ENCODE measurements at places on chromosomes 11 and 22.

GRCh38 chr11:29124470-29124869 lies 892.4 kb downstream of the KCNA4 start:
- no peak for DNase-seq

DNA sequence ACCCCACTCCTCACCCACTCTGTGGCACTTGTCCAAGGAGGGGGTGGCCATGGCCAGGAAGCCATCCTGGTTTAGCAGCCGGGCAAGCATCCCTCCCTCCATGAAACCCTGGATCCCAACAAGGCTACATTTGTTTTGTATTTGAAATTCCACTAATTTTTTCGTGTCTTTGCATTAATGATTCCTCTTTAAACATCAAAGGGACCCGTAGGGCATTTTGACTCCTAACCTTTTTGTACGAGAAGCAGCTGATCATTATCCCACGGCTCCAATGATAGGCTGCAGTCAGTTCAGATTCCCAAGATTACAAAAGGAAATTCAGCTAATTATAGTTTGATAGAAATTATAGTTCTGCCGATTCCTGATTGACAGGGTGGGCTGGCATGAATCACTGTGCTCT lies 10.7 kb downstream of the MYEOV start:
- no peak for DNase-seq

- no peak for DNase-seq
Observed at GRCh38 chr11:5071799-5072198, 2.4 kb downstream of the OR52E1 start.

GRCh38 chr11:102240502-102240901 lies 76.8 kb upstream of the BIRC3 start:
- DNase-seq, result no peak

DNA sequence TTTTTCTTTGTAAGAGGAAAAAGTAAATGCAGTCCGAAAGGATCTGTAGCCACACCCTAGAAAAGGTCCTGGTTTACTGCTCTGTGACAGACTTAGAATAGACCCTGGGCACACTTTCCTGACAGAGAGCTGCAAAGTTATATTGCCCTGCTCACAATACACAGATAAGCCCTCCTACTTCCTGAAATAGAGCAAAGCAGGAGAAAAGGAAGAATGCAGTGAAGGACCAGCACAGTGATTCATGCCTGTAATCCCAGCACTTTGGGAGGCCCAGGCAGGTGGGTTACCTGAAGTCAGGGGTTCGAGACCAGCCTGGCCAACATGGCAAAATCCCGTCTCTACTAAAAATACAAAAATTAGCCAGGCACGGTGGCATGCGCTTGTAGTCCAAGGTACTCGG lies 2.2 kb downstream of the CYB561A3 start:
- DNase-seq, result no peak

DNA sequence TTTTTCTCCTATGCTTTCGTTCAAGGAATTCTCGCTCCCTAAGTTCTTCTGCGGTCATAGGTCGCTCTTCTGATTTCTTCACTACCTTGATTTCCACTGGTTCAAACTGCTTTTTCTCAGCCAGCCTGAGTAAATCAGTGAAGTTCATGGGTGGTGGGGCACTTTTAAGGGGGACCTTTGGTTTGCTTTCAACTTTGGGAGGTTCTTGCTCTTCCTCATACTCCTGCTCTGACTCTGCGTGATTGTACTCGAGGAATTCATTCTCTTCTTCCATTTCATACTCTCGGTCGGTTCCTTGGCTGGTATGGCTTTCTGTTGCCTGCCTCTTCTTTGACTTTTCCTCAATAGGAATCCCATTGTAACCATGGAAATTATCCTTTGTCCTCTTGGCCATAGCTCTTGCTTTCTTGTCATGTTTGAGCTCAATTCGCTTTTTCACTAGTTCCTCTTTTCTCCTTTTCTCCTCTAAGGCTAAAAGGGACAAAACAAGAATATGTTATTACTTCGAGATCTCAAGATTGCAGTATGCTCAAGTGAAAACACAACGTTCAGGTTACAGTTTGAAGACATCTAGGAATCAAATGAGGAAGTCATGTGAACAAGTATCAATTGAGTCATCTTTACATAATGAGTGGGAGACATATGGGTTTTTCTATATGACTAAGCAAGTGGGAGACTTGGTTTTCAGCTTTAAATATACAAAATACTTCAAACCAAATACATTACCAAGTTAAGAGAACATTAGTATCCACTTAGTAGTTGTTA lies 16.2 kb downstream of the MISFA start:
- no peak for DNase-seq

DNA sequence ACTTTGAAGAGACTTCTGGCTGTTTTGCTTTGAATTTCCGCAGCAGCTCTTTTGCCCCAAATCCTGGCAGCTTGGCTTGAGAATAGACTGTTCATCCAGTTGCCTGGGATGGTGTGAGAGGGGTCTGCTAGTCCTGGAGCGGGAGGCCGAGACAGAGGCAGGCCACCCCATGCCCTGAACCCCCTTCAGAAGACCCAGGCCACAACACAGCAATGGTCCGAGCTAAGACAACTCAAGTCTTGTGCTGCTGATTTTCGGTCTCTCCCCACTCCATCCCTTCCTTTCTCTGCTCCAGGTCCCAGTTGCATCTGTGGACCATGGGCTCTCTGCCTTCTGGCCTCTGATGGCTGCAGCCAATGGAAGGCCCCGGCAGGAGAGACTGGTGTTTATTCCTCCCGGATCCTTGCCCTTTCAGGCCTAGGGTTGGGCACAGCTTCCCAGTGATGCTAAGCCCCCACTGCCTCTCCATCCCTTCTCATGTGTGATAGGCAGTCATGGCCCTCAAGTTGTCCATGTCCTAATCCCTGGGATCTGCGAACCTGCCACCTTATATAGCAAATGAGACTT lies 31.9 kb upstream of the TP53I11 start:
- DNase-seq, result no peak

DNA sequence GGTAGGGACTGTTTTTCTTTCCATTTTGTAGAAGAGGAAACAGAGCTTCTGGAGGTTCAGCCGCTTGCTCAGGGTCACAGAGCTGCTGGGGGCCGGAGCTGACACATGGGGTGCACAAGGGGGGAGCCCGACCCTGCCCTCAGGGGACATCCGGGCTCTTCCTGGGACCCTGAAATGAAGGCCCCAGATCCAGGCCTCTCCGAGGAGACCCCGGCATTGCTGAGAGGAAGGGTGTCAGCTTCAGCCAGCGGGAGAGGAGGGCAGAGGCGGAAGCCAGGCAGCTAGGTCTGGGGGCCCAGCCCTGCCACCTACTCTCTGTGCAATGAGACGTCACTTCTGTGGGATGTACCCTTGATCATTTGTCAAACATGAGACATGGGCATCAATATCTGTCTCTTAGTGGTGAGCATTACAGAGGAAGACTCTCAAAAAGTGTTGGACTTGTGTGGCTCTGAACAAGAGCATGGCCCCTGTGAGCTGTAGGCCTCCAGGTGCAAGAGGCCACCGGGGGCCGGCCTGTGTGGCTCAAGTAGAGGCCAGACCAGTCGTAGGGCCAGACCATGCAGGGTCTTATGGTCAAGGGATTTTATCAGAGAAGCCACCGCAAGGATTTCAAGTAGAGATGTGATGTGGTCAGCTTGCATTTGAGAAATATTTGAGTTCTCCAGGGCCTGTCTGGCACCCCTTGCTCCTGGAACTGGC lies 10.3 kb downstream of the MPPED1 start:
- no peak for DNase-seq

DNA sequence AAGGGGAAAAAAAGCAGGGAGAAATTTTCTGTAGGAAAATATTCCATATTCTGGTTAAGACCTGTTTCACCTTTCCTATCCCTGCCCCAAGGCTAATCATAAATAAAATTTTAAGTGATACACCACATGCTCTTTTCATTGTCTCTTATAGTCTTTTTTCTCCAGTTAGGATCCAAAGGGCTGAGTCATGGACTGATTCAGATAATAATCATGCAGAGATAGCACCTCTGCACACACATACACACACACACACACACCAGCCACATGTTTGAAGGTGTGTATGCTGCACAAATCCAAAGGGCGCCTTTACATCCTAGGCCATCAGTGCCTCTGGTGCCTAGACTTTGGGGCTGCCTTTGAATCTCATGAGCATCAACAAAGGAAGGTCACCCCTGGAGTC lies 35.5 kb upstream of the CWF19L2 start:
- DNase-seq, result peak; percentile 82

GRCh38 chr11:1109101-1109917 lies 34.6 kb downstream of the MUC2 start:
- DNase-seq, result no peak

- peak; percentile 93 for DNase-seq
Observed at GRCh38 chr11:103024086-103024485, 67.9 kb downstream of the DCUN1D5 start.

DNA sequence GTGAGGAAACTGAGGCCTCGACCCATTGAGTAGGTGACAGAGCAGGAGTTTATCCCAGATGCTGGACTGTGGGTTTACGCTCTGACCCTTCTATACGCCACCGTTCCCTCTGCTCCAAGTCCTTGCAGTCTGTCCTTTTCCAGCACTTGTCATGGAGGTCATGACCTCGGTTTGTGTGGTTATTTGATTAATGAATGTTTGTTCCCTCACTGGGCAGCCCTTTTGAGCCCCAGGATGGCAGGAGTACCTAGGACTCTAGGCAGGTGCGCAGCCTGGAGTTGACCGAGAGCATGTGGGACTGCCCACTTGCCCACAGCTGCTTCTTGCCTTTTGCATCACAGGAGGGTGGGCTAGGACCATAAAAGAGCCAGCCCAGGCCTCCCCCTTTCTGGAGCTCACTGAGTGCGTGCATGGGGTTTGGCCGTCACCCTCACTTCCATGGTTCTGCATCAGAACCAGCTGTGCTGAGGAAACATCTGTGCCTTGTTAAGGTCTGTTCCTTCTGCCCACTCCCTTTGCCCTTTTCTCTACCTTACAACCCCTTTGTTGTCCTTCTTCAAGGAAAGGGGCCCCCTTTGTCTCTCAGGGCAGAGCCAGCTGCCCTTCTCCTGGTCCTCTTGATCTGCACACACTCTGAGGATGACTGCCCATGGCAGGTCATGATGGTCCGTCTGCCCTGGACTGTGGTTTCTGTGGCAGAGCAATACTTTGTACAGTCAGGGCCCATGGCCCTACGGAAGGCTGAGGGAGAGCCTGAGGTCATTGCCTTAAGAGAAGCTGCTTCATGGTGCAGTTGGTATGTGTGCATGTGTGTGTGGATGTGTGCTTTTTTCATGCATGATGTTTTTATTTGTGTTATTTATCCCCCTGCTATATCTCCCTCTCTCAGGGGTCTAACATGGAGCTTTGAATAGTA lies 38.2 kb downstream of the BMAL1 start:
- peak; percentile 15 for DNase-seq

GRCh38 chr11:36619502-36619901 lies 21.5 kb upstream of the RAG2 start:
- DNase-seq, result no peak

DNA sequence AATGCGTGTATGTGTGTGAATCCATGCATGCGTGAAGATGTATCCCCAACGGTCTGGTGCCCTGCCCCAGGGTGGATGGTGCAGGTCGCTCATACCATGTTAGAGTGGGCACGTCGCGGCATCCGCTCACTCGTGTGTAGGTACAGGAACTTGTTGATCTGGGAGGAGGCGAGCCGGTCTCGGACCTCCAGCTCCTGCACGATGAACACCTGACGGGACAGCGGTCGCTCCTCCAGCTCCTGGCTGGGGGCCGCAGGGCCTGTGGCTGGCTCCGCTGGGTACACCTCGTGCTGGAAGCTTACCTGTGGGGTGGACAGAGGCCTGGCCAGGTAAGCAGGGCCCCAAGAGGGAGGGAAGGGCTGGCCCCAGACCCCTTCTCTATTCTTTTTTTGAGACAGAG lies 18.5 kb downstream of the ATG2A start:
- DNase-seq, result no peak

- peak; percentile 57 for DNase-seq
Observed at GRCh38 chr11:75547617-75548058, 14.4 kb upstream of the SERPINH1 start.

DNA sequence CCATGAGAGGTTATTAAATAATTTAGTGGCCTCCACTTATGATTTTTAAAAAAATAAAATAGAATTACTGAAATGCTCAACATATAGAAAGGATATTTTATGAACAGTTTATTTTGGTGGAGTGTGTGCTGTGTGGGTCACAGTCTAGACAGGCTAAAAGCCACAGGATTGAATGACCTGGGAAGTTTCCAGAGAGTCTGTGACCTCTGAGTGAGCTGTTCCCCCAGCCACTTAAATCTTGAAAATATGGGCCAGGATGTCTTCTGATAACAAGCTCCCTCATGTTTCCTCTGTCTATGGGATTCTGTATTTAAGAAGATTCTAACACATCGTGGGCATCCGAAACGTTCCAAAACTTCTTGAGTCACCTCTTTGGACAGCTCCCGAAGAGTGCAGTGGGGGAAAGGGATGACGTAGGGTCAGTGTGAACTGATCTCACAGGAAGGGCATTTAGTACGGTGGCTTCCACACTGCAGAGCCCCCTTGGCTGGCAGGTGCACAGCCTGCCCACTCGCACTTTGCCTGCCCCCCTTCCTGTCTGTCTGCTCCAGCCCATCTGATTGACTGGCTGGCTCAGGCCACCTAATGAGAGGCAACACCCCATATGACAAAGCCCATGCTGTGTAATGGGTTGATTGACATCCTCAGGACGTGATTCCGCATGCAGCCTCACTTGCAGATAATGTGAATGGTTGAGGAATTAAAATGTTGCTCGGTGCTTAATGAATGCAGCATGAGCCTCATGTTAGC lies 97.4 kb downstream of the NTM start:
- no peak for DNase-seq

DNA sequence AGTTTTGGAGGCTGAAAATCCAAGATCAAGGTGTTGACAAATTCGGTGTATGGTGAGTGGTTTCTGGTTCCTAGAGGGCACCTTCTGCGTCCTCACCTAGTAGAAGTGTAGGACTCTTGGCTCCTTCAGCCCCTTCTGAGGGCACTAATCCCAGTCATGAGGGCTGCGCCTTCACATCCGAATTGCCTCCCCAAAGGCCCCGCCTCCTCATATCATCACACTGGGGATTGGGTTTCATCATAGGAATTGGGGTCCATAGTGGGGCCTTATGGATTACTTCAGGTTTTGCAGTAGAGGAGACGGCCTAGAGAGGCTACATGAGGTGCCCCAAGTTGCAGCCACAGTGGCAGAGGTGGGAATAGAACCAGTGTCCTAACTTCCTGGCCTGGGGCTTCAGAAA lies 87.1 kb downstream of the CEP164 start:
- DNase-seq, result no peak

- DNase-seq, result no peak
Observed at GRCh38 chr11:124202951-124203350, 19.8 kb downstream of the OR10D3 start.
